ENCODE measurements at places on chromosomes 12 and 14.
A peak's percentile ranks its signal among the peaks of the same experiment; 100 is the strongest.

DNA sequence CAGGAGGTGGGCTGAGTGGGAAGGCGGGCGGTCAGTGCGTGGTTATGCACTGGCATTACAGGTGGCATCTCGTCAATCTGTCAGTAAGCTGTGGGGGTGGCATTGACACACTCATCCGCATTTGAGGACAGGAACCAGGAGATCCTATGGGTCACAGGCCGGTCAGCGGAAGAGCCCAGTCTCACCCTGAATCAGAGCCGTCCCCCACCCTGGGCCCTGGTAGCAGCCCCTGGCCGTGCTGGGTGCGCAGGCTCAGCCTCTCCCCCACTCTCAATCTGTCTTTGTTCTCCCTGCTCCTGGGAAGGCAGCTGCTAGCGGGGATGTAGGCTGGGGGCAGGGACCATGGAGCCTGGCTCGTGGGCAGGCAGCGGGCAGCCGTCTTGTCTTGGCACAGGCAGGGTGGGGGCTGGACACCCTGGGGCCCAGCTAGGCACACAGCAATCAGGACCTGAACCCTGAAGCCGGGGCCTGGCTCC lies 5.1 kb downstream of the INF2 start:
- no peak for DNase-seq

- no peak for DNase-seq
Measured at GRCh38 chr12:78386871-78387270, 477.7 kb upstream of the SYT1 start.

- DNase-seq: no peak
Measured at GRCh38 chr12:2696136-2696535, 98.6 kb upstream of the FKBP4 start.

- no peak for DNase-seq
Measured at GRCh38 chr12:89212339-89212771, 139.9 kb downstream of the DUSP6 start.

GRCh38 chr12:91937009-91937408 lies 208.6 kb downstream of the BTG1 start:
- no peak for DNase-seq

- no peak for DNase-seq
Measured at GRCh38 chr12:96221391-96221790, 27.2 kb downstream of the ELK3 start.

GRCh38 chr12:52847335-52848102 lies 1.3 kb downstream of the KRT78 start:
- DNase-seq: no peak

- peak; percentile 53 for DNase-seq
Measured at GRCh38 chr12:4164559-4165558, 108.7 kb upstream of the CCND2 start.

GRCh38 chr12:108442067-108442466 lies 73.0 kb upstream of the FICD start:
- DNase-seq: no peak

GRCh38 chr14:104107611-104108569 lies 22.4 kb downstream of the ASPG start:
- no peak for DNase-seq

GRCh38 chr12:42143452-42144157 lies 1.1 kb downstream of the GXYLT1 start:
- no peak for DNase-seq

- no peak for DNase-seq
Measured at GRCh38 chr12:87939182-87939581, 90.0 kb downstream of the C12orf50 start.

DNA sequence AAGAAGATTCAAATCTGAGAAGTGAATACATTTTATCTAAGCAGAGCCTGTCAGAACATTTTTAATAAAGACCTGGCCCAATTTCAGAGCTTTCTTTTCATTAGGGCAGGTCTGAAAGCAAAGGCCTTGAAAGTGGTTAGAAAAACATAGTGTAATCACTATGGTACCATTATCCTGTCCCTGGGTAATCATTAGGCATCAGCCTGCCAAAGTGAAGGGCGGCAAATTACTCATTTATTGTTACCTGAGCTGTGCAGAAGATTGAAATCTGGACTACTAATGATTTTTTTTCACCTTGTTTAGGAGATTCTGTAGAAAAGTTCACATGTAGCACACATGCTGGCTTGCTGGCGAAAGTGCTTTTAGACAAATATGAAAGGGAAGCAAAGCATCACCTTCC lies 92.6 kb upstream of the PRKD1 start:
- DNase-seq: no peak

DNA sequence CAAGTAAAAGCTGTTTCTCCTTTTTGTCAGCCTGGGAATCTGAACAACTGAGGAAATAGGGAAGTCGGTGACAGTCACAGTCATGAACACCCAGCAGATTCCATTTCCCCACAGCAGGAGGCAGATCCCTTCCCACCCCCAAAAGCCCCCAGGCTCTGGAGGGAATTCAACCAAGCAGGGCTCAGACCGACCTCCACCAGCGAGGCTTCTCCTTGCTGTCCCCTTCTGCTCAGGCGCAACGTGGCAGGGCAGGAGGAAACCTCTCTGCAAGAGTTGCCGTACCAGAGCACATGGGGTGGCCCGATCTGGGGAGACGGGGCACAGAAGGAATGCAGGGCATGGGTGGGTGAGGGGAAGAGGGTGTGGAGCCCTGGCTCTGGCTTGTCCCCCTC lies 319 bp downstream of the GALNT6 start:
- DNase-seq: peak; percentile 13

DNA sequence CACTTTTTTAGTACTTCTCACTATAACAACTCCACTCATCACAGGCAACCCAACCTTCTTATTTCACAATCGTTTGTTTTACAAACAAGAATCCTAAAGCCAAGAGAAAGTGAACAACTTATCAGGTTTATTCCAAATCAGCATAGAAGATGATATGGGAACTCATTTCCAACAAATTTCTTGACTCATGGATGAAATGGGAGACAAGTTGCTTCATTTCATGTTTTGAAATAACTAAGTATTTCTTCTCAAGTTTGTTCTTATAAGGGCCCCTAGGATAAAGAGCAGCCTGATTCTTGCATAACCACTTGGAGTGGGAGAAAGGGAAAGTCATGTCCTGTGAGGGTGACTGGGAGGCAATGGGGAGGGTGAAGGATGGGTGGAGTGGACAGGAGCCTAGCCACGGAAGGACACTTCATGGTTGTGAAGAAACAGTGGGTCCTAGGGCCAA lies 168.3 kb downstream of the DUSP6 start:
- DNase-seq: no peak

DNA sequence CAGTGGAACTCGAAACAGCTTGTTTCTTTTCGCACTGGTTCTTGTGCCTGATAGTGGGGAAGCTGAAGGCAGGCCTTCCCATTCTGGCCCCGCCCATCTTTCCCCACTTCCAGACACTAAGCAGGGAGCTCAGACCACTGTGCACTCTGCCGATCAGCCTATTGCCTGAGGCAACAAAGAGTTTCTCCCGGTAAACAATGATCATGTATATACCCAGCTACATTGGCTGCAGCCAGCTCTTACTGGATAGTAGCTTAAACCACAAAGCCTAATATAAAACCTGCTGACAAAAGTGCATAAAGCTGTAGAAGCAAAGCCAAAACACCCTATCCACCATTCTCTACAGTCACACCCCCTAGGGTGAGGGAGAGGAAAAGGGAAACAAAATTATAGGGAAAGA lies 24.7 kb upstream of the GLIPR1 start:
- no peak for DNase-seq

GRCh38 chr12:104952816-104953215 lies 5.3 kb downstream of the SLC41A2 start:
- no peak for DNase-seq

GRCh38 chr14:60573943-60574495 lies 65.1 kb downstream of the SIX6 start:
- DNase-seq: no peak

DNA sequence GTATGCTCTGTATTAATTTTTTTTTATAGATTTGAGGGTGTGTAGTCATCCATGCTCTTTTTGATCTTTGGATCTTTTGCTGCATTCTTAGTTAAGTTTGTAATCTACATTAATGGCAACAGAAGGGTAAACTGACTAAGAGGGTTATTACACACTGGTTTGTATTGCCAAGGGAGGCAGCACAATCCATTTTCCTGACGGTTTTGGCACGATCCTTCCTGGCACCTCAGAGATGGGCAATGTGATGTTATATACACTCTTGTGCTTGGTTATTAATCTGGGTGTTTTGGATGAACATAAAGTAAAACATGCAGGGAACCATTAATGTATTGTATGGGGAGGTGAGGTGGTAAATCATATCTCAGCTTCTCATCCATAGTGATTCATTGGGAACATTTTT lies 98.8 kb upstream of the SLC38A2 start:
- DNase-seq: no peak

GRCh38 chr12:131230340-131231031 lies 276.8 kb downstream of the ADGRD1 start:
- DNase-seq: no peak

DNA sequence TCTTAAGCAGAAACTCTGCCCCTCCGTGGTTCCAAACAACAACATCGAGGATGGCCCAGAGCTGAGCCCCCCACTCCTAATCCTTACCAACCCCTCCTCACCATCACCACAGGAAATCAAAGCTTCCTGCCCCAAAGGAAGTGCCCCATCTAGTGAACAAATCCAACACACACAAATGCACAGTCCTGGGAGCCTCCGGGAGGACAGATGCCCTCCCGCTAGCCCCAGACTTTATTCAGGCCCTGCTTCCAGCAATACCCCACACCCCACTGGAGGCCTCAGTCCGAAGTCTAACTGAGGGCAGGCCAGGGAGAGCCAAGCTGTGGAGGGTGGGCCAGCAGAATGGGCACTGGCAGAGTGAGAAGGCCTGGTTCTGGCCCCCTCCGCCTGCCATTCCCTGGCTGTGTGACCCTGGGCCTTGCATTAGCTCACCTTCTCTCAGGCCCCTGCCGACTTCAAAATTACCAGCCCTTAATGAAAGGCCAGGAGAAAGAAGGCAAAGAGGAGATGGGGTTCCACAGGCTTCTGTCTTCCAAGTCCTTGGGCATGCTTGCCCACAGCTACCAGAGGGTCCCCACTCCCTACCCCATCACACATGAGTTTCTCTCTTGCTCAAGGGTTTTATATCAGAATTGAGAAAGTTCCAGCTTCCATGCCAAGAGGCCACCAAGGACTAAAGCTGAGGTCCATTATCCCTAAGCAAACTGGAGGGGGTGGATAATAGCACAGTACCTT lies 2.3 kb downstream of the HDAC7 start:
- no peak for DNase-seq

DNA sequence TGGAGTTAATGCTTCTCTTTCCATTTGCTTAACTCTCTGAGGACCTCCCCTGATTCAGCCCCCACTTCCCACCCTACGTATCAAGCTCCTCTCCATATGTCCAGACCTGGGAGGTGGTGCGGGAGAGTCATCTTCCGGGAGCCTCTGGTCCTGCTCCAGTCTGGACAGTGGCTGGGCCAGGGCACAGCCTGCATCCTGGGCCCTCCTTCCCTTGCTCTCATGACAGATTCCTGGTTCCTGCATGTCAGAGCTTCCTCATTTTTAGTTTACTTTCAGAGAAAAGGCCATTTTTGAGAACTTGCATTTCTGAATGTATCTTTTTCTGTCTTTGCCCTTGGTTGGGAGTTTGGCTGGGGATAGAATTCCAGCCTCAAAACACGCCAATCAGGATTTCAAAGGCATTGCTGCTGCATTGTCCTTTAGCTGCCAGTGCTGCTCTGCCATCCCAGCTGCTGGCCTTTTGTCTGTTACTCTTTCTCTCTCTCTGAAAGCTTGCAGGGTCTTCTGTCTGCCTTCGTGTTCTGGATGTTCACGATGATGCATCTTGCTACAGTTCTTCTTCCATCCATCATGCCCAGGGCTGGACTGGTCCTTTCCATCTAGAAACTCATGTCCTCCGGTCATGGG lies 54.7 kb downstream of the SLC6A12 start:
- DNase-seq: no peak

GRCh38 chr12:2862876-2863275 lies 6.0 kb upstream of the TEX52 start:
- DNase-seq: no peak

DNA sequence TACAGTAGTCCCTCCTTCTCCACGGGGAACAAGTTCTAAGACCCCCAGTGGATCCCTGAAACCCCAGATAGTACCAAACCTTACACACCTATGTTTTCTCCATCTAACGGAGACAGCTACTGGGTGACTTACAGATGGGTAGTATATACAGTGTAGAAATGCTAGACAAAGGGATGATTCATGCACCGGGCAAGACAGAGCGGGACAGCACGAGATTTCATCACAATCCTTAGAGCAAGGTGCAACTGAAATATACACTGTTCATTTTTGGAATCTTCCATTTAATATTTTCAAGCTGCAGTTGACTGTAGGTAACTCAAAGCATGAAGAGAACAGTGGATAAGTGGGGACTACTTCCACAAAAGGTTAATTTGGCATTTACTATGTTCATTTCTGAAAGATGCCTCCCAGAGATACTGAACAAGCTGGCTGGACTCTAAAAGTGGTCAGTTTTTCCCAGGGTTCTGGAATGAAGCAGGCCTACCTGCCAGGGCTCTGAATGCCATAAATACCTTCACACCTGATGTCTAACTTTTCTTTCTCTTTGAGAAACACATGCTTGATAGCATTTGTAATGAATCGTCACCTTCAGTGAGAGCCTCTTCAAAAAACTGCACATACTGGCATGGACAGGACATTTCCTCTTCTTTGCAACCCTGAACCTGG lies 127.7 kb upstream of the FOXN3 start:
- no peak for DNase-seq

DNA sequence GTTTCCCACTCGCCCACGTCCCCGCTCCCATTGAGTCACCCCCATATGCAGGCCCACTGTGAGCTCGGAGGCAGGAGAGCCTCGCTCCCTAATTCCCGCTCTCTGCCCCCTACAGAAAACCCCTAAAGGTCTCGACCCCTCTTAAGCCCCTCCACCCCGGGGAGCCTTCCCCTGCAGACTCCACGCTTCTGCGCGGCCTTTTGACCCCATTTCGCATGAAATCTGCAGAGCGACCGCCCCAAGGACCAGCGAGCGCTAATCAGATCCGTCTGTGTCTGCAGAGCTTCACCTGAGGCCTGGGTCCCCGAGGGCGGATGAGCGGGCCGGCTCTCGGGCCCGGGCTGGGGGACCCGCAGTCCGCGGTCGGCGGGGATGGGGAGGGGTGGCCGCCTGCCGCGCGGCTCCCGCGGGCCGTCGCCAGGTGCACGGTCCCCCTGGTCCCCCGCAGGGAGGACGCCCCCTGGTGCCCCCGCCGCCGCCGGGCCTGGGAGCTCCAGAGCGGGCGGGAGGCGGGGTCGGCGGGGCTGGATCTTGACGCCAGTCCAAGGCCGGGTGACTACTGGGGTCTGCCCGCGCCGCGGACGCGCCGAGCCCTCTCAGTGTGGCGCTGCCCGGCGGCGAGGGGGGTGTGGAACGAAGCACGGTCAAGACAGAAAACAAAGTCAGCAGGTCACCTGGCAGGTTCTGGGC lies 10.1 kb downstream of the BMP4 start:
- no peak for DNase-seq

- no peak for DNase-seq
Measured at GRCh38 chr14:103472939-103473338, 49.7 kb downstream of the CKB start.

DNA sequence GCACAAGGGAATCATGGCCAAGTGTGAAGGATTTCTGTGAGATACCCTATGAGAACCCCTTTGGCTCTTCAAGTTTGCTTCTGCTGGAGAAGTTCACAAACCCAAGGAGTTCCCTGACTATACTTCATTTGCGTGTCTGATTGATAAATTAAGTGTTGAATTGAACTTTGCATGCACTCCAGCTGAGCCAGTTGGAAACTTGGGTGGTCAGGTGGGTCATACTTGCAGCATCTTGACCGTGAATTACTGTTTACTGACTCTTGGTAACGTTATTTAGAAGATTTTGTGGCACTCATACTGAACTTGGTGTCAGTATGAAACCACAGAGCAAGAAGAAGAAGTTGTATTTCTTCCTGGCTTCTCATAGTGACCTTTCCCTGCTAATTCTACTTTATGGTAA lies 77.5 kb downstream of the TGFB3 start:
- no peak for DNase-seq
